ENCODE measurements at places on chromosomes 4 and X.

- DNase-seq = no peak
Observed at GRCh38 chr4:87442889-87443288, 20.5 kb downstream of the NUDT9 start.

GRCh38 chrX:138127314-138127713 lies 561.4 kb downstream of the ZIC3 start:
- no peak for DNase-seq

DNA sequence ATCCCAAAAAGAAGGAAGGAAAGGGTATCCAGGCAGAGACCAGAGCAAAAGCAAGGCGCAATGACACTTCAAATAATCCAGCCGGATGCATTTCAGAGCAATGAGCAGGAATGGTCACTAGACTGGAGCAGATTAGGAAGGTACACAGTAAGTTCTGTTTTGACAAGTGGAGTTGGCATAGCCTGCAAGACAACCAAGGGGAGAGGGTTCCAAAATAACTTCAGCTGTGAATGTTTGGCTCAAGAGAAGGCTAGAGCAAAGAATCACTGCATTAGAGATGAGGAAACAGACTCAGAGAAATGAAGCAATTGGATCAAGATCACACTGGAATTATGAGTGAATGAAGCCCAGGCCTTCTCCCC lies 90.0 kb upstream of the EGFL6 start:
- DNase-seq = no peak

DNA sequence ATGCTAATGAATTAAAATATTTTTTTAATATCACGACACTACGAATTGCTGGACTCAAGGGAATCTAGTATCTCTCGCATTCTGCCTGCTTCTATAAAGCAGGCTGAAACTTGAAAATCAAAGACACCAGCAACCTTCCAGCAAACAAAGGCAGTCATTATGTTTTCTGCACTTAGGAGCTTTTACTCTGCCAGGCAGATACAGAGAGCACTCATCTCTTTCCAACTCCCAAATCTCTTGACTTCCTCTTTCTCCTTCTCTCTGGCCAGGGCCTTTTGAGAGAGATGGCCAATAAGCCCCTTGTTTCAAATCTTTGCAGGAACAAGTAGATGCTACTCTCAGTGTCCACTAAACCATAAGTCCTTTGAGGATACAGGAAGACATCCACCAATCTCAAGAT lies 95.2 kb upstream of the KLF3 start:
- DNase-seq = no peak

GRCh38 chr4:26375551-26375950 lies 54.7 kb downstream of the RBPJ start:
- DNase-seq = no peak

DNA sequence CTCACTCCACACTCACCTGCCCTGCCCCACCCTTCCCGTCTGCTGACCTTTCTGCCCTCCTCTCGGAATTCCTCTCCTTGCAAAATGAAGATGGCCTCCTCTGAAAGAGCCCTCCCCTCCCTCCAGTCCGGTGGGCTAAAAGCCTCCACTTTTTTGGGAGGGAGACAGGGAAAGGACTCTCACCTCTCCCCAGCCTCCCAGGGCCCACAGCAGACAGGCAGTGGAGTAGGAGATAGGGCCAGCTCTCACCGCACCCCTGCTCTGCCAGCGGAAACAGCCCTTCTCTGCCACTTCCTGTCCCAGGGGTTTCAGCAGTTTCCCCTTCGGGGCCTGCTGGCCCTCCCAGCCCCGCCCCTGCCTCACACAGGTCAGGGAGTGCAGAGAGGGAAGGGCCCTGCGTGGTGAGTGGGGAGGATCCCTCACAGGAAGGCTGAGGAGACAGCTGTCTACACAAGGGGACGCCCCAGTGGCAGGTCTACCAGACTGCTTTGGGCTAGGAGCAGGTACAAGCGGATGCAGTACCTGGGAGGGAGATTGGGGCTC lies 18.2 kb downstream of the ELF4 start:
- no peak for DNase-seq

GRCh38 chrX:9627922-9628321 lies 137.7 kb downstream of the GPR143 start:
- DNase-seq = no peak

DNA sequence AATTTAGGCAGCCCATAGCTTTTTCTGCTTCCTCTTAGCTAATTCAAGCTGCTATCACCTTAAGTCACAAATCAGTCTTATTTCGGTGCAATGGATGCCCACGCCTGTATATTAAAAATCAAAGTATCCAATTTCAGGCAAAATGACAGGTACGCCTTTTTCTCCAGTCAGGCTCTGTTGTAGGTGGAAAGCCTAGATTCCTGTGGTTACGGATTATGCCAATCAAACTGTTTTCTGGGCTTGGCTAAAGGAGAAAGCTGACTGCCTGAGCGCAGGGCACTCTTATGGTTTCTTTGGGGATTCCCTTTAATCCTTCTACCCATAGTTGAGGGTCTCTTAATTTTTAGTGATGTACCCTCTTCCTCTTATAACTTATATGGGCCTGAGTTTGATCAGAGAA lies 550.5 kb downstream of the PDHA2 start:
- DNase-seq = no peak

DNA sequence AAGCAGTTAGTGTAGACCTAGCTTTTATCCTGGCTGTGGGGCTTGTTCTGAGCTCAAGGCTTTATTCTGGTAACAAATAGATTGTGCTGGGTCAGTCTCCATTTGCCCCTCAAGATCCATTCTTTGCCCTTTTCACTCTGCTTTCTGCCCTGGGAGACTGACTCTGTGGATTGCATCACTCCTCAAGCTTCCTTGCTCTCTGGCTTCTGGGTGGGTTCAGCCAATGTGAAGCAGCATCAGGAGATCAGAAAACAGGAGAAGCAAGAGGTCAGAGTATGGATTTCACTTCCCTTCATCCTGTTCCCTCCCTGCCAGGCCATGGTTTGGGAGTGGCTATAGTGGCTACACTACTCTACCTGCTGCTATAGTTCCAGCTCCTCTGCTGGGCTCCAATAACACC lies 184.1 kb upstream of the NDP start:
- no peak for DNase-seq

All from dorsolateral prefrontal cortex (tissue), 122 donors.